Fibroblast of upper back skin (primary cell): ENCODE measurements at places on chromosomes 11 and 22.

DNA sequence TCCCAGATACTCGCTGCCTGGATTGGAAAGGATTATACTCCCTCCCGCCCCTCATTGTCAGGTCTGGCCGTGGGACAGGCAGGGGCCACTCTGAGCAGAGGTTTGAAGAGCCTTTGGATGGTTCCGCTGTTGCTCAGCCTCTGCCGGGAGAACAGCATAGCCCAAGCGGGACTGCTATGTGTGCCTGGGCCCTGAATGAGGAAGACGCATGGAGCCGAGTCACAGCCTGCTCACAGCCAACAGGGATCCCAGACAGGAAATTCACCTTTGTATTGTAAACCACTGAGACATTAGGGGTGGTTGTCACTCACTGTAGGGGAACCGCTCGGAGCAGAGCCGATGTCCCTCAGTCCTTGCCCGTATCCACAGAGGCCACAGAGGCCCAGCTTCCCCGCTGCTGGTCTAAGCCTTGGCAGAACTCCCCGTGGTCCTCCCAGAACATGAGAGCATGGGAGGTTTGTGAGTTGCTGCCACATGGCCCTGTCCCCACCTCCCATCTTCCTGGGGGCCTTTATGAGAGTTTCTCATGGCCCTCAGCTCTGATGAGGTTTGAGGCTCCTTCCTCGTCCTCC, 10.7 kb upstream of the FAM118A start:
- DNase-seq = no peak

GRCh38 chr11:116193321-116194131, 579.3 kb downstream of the BUD13 start:
- peak; percentile 88 for DNase-seq

- peak; percentile 8 for DNase-seq
These were observed 117.6 kb downstream of the ARHGAP8 start for GRCh38 chr22:44870021-44870420.

DNA sequence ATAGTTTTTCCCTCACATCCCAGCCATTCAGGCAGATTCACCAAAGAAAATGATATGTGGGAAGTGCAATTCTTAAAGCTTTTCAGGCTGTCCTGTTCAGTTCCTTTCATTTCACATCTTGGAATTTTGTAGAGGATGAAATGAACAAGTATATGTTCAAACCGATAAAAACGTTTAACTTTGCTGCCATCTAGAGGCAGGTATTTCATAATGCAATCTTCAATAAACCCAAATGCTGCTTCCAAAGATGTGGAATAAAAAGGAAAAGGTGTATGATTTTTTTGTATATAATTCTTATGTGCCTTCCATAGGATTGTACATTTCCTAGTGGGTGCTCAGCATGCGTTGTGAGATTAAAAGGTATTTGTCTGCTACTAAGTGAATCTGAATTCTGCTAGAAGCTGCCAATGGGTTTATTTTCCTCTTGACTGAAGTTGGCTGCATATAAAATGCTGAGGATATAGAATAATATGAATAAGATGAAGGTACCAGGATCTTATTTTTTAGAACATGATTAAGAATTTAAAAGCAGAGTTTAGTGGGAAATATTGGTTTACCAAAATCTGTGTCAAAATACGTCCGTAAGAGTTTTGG, 199.3 kb downstream of the PGR start:
- peak; percentile 75 for DNase-seq

GRCh38 chr22:42821386-42821785, 35.7 kb downstream of the ARFGAP3 start:
- DNase-seq = no peak

DNA sequence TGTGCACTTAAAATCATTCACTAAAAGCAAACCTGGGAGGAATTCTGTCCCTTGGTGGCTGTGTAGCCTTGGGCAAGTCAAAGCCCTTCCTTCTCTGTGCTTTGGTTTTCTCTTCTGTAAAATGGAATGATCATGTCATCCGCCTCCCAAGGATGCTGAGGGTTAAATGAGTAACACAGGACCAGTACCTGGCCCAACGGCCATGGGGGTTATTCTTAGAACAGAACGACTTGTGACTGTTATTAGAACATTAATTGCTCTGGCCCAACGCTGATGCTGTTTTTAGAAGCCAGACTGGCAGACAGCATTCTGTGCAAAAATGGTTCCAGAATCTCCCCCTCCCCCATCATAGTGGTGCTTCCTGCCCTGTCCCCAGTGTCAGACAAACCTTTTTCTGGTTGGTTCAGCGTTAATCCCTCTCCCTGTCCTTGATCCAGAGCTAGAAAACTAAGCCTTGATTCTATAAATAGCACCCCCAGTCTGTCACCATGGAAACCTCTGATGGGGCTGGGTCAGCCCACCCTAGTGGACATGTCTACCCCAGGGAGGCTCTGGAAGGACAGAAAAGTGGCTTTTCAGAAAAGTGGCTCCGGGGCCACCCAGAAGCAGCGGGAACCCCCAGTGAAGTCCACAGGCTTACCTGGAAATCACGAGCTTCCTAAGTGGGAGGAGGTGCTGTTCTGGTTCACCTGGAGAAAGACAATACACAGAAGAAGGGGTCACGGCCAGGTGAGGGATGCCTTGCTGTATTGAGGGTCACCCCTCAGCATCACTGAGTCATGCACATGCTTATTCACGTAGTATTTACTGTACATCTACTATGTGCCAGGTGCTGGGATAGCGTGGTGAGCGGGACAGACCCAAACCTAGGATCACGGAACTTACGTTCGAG, 15.5 kb upstream of the TFIP11 start:
- no peak for DNase-seq

DNA sequence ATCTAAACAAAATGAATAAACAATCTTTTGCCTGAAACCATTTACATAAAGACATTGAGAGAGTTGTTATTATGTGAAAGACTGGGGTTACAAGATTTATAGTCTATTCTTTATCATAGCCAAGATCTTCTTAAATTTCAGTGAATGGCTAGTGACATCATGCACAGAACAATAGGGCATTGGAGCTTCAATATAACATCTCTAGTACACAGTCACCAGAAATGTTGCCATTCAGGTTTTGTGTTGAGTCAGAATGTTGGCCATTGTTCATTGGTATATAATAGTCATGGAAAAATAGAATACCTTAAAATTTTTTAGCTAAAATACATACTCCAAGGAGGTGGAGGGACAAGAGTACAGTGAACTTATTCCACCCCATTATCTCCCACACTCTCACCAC, 44.3 kb downstream of the SLC5A12 start:
- no peak for DNase-seq

DNA sequence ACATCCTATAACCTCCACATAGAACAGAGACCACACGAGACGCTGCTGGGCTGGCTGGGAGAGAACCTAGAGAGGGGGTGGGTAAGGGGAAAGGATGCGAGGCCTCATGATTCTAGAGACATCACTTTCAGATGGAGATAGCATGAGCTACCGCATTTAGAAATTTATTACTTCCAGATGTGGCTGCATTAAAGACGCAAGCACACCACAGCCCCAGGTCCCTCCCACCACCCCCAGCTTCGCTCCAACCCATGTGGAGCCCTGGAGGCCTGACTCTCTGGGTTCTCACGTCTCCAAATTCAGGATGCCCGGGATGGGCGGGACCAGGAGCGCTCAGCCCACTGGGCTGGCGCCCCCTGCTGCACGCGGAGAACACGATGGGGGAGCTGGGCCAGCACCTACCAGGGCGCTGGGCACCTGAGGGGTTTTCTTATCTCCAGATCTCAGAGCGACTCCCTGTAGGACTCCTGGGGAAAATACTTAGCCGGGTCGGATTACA, 13.6 kb downstream of the MRPL21 start:
- peak; percentile 99 for DNase-seq

- DNase-seq = no peak
These were observed 249.0 kb downstream of the CADM1 start for GRCh38 chr11:115255006-115255762.

GRCh38 chr11:65575568-65576231, at the start of gene EHBP1L1:
Gene EHBP1L1, plus strand, starts transcription at chr11:65576053. Its CDS starts 250 bp downstream, at chr11:65576303.
- DNase-seq = peak; percentile 27

DNA sequence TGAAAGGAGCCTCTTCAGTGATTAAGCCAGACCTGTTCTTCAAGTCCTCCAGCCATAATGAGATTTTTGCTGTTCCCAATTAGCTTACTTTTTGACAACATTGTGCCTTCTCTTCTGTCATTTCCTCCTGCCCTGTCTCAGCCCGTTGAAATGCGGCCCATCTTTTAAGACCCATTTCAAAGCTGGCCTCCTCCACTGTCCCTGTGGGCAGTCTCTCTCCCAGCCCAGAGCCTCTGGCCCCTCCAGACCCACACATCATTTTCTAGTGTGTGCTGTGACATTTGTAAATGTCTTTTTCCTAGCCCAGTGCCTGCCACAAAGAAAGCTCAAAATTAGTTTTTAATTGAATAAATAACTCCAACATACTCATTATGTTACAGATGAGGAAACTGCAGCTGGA, 70.9 kb downstream of the BUD13 start:
- no peak for DNase-seq

DNA sequence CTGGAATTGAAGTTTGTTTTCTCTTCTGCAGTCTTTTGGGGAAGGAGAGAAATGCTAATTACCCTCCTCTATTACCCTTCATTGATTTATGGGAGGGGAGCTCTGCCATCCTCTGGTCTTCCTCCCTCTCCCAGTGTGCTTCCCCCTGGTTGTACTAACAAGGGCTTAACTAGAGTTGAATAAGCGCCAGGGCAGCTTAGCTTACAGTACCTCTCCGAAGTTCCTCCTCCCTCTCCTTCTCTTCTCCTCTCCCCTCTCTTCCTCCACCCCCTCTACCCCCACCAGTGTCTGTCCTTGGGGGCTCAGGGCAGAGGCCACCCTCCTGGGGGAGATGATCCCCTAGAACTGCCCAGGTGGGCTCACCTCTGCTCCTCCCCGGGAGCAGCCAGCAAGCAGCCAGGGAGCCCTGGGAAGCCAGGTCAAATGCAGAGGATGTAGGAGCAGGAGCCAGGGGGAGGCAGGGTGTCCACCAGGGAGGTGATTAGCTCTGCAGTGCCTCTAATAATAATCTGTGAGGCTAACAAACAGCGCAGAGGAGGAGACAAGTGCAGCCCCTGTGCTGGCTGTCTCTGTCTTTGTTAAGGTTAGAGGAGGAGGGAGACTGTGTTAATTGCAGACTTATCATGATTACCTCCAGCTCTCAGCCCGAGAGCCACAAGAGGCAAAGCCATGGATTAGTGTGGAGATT, 191.6 kb upstream of the CADM1 start:
- DNase-seq = no peak

- DNase-seq = no peak
These were observed 39.9 kb upstream of the NUP160 start for GRCh38 chr11:47887910-47888569.

GRCh38 chr11:48101958-48102357, 114.7 kb upstream of the OR4B1 start:
- no peak for DNase-seq

DNA sequence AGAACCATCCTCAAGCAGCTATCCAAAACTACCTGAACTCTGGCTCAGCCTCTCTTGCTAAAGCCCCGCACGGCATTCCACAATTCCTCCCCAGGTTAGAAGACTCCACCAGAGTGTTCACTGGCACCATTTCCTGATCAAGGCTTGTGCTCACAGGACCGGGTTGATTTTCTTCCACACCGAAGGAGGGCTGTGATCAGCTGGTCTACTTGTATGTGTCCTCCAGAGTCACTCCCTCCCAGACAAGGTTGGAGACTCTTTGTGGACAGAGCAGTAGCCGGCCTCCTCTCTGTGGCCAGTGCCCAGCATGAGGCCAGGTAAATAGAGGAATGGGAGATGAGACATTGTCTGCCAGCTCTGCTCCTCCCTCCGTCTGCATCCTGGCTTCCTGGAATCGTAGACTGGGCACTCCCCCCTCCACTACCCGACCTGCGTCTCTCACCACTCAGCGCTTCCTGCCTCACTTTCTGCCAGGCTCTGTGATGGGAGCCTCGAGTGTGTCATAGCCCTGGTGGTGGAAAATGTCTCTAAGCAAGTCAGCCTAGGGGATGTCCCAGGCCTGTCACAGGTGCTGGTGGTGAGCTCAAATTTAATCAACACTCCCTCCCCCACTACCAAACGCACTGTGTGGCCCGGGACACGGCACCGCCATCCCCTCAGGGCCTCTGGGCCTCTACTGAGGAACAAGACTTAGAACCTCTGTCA, 12.5 kb upstream of the TMPRSS6 start:
- DNase-seq = peak; percentile 25

DNA sequence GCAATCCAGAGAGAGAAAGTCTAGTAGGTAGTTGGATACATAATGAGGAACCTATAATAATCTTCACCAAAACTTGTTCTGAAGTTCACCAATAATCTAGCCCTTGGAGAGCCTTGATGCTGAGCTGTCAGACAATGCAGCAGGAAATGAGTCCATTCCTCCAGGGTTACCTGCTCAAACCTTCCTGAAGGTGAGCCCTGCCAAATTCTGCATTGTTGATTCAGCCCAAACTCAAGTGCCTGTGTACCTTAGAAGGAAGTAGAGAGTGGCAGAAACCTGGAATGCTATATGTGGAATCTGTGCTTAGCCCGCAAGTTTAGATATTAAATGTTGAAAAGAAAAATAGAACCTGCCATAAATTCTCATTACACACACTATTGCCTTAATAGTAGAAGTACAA, 77.4 kb upstream of the SPON1 start:
- no peak for DNase-seq

GRCh38 chr22:22449819-22450218, 58.7 kb downstream of the ZNF280B start:
- no peak for DNase-seq

DNA sequence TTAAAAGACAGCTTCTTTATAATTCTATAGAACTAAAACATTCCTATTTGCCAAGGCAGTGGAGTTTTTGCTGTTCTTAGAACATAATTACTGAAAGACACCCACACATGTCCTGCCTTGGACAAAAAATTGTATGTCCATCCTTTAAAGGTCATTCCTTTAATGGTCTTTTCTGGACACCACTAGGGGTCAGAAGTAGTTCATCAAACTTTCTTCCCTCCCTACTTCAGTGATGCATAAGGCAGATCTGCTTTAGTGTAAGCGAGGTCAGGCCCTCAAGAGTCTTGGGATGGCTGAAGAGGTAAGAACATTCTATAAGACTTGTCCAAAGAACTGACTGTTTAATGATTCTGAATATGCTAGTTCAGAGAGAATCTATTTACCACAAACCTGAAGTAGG, 4.3 kb upstream of the OR51V1 start:
- peak; percentile 72 for DNase-seq

DNA sequence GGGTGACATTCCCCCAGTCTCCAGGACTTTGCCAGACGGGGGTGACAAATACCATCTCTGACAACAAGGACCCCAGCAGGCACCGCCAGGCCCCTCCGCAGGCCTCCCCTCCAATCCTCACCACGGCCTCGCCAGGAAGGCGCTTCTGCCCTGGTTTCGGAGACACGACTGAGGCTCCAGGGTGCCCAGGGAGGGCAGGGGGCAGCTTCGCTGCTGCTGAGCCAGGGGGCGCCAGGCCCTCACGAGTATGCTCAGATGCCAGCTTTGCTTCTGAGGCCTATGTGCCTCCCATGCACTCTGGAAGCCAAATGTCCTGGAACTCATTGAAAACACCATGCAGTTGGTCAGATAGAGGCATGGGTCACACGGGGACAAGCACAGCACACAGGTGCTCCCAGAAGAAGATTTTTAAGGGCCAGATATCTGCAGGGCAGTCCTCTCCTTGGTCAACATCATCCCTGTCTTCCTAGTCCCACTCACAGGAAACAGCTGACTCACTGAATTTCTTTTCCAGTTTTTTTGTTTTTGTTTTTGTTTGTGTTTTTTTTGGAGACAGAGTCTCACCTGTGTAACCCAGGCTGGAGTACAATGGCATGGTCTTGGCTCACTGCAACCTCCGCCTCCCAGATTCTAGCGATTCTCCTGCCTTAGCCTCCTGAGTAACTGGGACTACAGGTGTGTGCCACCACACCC, 19.9 kb downstream of the BID start:
- DNase-seq = no peak

- no peak for DNase-seq
These were observed 140.1 kb downstream of the TRIM44 start for GRCh38 chr11:35802672-35803071.
